ENCODE measurements at places on chromosomes 2 and 18. TPM values are rescaled to one million over a fixed set of nuclear protein-coding genes. Genes with fewer than 3 reads are reported as not detected.

DNA sequence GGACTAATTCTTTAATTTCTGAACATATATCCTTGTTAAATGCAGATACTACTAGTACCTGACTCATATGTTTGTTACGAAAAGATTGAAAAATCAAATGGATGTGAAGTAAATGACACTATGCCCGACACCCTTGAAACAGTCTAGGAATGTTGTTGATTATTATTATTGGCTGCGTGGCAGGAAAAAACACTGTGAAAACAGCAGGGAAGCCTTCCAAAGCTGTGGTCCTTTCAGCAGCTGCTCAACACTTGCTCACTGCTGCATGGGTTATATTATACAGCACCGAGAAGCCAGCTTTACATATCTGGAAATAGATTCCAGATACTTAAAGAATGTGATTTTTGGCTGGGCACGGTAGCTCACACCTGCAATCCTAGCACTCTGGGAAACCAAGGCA is 26.5 kb downstream of the CRYGD start:
- no peak for DNase-seq

GRCh38 chr2:19292007-19292406 is 66.4 kb downstream of the OSR1 start:
- DNase-seq = no peak

DNA sequence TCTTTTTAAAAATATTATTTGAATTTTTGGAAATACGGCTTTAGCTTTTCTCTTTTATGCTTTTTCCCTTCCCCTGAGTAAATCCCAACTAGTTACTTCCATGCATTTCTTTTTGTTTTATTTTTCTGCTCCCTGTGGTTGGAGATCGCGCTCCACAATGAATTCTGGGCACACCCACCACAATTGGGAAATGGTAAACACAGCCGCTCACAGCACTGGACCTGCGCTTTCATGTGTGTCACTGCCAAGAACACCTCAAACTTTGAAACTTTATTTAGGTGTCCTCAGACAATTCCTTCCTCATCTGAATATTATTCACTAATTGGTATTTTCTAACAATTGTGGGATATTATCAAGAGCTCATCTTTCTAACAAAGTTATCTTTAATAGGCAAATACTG is 82.8 kb upstream of the TMEM18 start:
- no peak for DNase-seq

DNA sequence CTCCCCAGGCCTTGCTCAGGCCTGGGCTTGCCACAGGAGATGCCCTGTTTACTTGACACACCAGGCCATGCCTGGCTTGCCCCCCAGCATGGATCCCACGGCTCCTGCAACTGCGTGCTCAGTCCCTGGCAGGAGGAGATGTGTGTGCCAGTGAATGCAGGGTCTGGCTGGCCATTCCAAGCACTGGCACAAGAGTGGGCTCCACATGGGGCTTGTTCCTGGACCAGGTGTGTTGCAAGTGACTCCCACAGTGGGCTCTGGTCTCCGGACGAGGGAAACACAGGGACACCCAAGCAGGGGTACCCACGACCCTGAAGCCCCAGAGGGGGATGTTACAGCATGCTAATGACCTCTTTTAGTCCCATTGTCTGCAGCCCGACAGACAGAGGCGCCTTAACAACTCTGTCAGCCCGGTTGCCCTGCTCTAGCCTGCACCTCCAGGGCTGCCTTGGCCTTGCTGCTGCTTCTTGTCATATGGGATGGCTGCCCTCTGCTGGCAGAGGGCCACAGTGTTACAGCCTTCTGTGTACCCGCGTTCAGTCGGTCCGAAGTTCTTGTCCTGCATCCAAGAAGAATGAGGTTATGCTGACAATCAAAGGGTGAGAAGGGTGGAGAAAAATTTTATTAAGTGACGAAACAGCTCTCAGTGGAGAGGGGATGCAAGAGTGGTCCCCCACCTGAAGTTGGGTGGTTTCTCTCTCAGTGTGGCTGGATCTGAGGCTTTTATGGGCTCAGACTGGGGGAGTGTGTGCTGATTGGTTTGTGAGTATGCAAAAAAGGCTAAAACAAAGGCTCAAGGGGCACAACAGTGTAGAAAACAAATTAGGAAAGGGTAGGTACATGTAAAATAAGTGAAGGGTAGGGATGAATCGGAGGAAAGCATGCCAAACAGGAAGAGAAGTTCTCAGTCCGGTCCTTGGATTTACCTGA is 180.4 kb downstream of the MBD5 start:
- no peak for DNase-seq

GRCh38 chr2:31060397-31060796 is 77.8 kb downstream of the GALNT14 start:
- no peak for DNase-seq

DNA sequence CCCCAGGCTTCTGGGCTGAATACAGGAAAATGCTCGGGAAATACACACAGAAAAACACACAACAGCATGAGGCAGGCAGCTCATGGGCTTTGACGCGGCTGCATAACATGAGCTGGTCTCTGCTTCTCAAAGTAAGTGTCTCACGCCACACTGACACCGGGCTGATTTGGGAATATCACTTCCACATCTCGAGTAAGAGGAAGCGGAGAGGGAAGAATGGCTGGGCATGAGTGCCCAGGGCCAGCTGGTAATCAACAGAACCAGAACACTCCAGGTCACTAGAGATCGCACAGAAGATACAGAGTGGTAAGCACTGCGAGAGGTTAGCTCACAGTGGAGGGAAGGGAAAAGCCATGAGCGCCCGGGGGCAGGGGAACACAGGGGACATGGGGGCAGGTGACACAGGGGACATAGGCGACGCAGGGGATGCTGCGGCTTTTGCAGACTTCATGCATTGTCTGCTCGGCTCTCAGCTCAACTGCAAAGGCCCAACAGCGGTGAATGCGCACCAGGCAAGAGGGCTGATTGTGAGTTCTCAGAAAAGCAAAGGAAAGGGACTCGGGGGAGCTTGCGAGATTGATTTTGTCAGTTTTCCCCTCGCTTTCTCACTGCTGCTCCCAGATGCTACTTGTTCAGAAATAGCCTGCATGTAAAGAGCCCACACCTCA is 141.4 kb downstream of the MBP start:
- DNase-seq = no peak

The ALLC gene
- polyA plus RNA-seq = not detected

The CELF4 gene
- 4.9 TPM for polyA plus RNA-seq

DNA sequence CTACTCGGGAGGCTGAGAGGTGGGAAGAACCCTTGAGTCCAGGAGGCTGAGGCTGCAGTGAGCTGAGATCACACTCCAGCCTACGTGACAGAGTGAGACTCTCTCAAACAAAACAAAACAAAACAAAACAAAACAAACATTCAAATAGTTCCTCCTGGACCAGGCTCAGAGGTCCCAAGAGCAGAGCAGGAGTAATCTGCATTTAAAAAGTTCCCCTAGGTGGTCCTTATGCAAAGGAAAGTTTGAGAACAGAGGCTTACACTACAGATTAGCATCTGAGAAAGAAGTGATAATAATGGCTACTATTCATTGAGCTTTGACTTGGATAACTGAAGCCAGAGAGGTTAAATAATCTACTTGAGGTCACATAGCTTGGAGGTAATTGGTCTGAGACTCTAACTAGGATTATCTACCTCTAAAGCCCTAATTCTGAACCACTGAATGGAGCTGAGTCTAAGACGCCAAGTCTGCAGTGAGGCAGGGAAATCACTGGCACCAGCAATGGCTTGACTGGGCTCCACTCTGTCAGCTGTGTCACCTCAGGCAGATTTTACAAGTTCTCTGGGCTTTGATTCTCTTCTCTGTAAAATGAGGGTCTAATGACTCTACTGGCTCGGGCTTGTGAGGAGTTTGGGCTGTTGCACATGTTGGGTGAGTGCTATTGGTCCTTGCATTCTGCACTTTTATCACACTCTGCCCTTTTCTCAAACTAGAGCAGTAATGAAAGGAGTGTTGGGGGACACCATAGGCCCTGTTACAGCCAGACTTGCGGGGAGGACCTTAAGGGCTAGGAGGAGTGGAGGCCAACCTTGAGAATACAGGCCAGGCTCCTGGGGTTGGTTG is 29.2 kb upstream of the DLX2 start:
- DNase-seq = no peak
